Stimulated activated CD8-positive, alpha-beta memory T cell treated with anti-CD3 and anti-CD28 coated beads, Interleukin-4, amount 100 ng/mL, for 1 hour (primary cell): ENCODE measurements at places on chromosomes 4 and X.

DNA sequence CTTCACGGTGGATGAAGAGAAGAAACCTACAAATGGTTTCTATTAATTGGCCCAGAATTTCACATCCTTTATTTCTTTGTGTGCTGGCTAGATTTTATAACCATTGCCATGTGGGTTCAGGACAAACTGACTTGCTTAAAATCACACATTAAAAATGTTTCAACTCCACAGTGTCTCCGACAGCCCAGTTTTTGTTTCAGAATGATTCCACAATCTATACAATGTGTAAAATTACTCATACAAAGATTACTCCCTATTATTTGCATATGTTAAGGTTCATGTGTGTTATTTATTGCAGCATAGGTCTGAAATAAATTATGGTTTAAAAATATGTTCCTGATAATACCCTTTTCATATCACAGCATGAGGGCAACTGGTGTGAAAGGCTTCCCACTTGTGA is 20.6 kb downstream of the DCHS2 start:
- no peak for DNase-seq

GRCh38 chr4:10203851-10204250 is 87.3 kb upstream of the WDR1 start:
- no peak for DNase-seq

DNA sequence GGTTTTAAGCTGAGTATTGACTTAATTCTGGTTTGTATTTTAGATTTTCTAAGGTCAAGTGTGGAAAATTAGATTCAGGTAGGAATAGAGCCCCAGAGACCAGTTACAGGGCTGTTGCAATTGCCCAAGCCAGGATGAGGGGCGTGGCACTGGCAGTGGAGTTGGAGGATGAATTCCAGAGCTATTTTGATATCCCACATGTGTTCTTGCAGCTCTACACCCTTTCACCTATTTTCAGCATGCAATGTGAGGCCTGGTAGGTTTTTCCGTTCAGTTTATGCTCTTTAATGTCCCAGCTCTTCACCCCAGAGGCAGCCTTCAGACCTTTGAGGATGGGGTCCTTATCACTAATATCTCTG is 17.9 kb upstream of the OGT start:
- no peak for DNase-seq

DNA sequence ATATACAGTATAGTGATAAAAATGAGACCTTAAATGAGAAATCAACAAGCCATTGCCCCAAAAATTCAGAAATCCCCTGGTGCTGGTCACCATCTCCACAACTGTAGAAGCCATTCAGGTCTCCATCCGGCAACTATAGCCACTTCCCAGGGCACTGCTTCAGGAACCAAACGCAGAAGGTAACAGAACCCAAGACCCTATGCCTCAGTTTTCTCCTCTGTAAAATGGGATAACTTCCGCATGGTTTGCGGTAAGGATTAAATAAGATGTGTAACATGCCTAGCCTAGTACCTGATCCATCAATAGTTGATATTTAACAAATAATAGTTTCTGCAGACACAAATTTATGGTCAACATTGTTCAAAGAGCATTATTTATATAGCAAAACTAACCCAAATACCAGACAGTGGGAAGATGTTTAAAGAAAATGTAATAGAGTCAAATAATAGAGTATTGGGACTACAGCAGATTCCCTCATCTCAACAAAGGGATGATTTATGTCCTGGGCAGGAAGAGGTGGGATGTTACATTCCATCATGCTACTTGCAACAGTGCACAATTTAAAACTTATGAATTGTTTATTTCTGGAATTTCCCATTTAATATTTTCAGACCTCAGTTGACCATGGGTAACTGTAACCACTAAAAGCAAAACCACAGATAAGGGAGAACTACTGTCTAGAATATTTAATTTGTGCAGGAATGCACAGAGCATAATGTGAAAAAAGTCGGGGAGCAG is 30.0 kb downstream of the IRF2 start:
- DNase-seq = no peak

- no peak for DNase-seq
Measured at GRCh38 chr4:142614621-142615323, 231.3 kb downstream of the INPP4B start.
